Stomach (tissue), 19 donors: ENCODE measurements at places on chromosomes 3 and 15. TPM values are rescaled to one million over a fixed set of nuclear protein-coding genes. Genes with fewer than 3 reads are reported as not detected.
A peak's percentile ranks its signal among the peaks of the same experiment; 100 is the strongest.

DNA sequence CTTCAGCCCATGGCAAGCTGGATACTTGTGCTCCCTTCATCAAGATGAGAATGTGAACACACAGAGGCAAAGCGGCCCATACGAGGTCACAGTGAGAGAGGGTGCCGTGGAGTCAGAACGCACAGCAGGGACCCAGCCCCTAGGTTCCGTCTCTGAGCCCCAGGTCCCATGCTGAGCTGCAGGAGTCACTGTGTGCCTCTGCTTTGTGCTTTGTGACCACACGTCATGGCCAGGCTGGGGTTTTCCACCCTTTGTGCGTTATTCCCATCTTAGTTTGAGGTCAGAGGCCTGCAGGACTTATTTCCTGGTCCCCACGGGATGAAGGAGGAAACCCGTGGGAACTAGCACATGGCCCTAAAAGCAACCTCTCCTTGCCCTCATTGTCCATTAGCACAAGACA, 140.3 kb downstream of the TJP1 start:
- H3K27ac ChIP-seq = no peak overlapping the region
- H3K27me3 ChIP-seq = no peaks in the 10 kb centered on the region
- DNase-seq = no peak

- H3K27me3 ChIP-seq = no peaks in the 10 kb centered on the region
- no peaks in the 10 kb centered on the region for H3K4me1 ChIP-seq
- no peak overlapping the region for H3K4me3 ChIP-seq
- DNase-seq = no peak
- peaks cover 18% of the 10 kb centered on the region for H3K36me3 ChIP-seq
- H3K27ac ChIP-seq = no peak overlapping the region
These were observed 87.4 kb downstream of the RAD18 start for GRCh38 chr3:8875836-8876235.

DNA sequence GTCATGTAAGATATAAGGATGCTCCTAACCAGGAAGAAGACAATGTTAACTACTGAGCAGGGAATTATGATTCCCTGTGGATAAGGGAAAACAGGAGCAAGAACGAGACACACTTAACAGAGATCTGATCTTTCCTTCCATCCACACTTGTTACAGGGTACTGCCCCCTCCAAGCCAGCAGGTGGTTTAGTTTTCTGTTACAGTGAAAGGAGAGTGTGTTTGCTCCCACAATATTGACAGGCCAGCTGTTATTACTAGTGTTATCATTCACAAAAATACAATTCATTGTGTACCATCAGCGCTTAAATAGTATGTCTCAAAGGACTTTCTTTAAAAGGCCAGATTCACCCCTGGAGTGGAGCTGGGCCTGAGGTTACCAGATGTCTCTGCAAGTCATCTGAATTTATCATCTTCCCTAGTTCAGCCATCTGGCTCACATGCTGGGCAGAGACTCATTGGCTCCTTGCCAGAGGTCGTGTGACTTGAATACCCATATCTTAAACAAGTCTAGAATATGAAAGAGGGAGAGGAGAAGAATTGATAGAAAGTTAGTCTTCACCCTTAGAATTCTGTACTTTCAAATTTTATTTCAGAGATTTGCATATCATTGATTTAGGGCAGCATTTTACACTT, 16.8 kb upstream of the FMN1 start:
- H3K27ac ChIP-seq = no peak overlapping the region
- DNase-seq = peak; percentile 40
- no peaks in the 10 kb centered on the region for H3K4me1 ChIP-seq
- no peaks in the 10 kb centered on the region for H3K27me3 ChIP-seq
- no peaks in the 10 kb centered on the region for H3K36me3 ChIP-seq
- no peak overlapping the region for H3K4me3 ChIP-seq

DNA sequence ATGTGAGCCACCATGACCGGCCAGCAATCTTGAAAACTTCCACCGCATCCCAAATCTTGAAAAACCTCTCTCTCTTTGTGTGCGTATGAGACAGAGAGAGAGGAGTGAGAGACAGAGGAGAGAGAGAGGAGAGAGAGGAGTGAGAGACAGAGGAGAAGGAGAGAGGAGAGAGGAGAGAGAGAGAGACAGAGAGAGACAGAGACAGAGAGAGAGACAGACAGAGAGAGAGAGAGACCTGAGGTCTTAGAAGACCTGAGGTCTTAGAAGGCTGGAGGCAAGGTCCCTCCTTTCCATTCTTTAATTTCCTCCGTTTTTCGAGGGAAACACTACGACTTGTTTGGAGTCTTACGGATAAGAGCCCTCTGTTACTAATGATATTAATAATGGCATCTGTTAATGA, 39.5 kb downstream of the TMEM40 start:
- H3K36me3 ChIP-seq = no peaks in the 10 kb centered on the region
- H3K27ac ChIP-seq = no peak overlapping the region
- H3K4me3 ChIP-seq = peak overlapping the region; percentile 32
- H3K4me1 ChIP-seq = peaks cover 12% of the 10 kb centered on the region

GRCh38 chr15:23561914-23562313, 3.6 kb upstream of the MKRN3 start:
- H3K27me3 ChIP-seq = no peaks in the 10 kb centered on the region
- H3K4me3 ChIP-seq = no peak overlapping the region
- DNase-seq = no peak
- no peaks in the 10 kb centered on the region for H3K36me3 ChIP-seq

DNA sequence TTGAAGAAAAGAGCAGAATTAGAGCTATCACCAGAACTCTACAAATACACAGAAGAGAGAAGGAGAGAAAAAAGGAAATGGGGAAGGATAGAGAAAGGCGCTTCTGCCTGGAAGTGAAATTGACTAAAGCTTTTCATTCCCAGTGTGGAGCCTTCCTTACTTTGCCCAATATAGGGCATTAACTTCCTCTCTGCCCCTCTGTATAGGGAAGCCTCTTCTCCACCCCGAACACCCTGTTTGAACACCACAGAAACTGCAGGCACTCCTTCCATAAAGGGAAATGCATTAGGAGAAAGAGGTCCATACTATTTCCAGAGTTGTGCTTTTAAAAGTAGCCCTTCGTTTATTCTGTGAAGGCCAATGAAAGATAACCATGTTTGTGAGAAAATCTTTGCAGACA, 248.5 kb downstream of the RAP2B start:
- H3K4me1 ChIP-seq = no peaks in the 10 kb centered on the region
- no peak overlapping the region for H3K27ac ChIP-seq
- no peaks in the 10 kb centered on the region for H3K36me3 ChIP-seq
- no peak for DNase-seq

DNA sequence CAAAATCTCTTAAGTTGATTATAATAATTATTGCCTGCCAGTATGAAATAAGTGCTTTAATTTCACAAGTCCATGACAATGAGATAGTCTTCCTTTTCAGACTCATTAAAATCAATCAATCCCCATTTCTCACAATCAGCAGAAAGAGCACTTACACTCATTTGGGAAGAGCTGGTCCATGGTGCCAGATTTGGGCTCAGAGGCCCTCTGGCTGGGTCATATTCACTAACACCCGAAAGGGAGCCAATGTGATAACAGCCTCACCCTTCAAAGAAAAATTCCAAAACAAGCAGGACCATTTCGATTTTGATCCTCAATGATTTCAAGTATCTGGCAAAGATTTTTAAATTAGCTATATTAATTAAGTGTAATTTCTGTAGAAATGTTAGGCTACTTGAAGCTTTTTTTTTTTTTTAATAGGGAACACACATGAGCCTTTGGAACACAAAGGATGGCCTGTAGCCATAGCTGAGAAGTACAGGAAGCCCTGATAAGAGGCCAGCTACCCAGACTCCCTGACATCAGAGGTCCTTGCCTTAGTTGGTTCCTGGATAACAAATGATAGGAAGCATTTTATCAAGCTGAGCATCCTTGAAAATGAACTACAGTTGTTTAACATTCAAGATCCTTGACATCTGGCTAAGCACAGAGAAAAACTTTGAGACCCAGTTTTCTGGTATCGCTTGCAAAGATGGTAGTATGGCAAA, 17.1 kb downstream of the MCF2L2 start:
- H3K4me3 ChIP-seq = no peak overlapping the region
- DNase-seq = no peak
- H3K36me3 ChIP-seq = no peaks in the 10 kb centered on the region
- no peaks in the 10 kb centered on the region for H3K4me1 ChIP-seq
- H3K27me3 ChIP-seq = no peaks in the 10 kb centered on the region
- H3K27ac ChIP-seq = no peak overlapping the region

DNA sequence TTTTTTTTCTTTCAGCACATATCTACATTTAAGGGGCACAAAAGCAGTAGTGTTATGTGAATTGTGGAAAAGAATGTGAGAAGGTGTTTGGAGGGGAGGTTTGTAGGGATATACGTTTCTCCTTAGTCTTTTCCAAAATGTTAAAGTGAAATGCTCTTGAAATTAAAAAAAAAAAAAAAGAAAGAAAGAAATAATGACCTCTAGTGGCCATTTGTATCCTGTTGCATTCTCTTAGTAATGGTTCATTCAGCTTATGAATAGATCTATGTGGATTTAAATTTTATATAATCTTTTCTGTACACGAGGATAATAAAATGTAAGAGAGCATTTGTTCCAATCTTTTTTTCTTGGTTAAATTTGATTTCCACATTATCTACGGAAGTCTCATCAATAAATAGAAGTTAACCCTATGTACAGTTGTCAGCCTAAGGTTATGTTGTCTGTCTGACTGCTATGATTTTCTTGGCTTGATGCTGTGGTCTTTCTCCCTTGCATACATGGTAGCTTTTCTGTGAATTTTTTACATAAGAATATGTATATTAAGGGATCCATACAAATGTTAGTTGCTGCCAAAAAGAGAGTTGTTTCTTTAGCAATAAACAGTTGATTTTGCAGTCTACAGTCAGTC, 1.7 kb downstream of the P2RY13 start:
- no peaks in the 10 kb centered on the region for H3K4me1 ChIP-seq
- H3K36me3 ChIP-seq = no peaks in the 10 kb centered on the region
- no peak overlapping the region for H3K4me3 ChIP-seq
- peak; percentile 19 for DNase-seq
- no peak overlapping the region for H3K27ac ChIP-seq

GRCh38 chr3:171769461-171769860, 40.8 kb downstream of the PLD1 start:
- H3K4me1 ChIP-seq = peaks cover 3% of the 10 kb centered on the region
- H3K27me3 ChIP-seq = no peaks in the 10 kb centered on the region
- no peak overlapping the region for H3K27ac ChIP-seq
- H3K36me3 ChIP-seq = no peaks in the 10 kb centered on the region
- H3K4me3 ChIP-seq = no peak overlapping the region

GRCh38 chr15:49707598-49707997, 86.8 kb downstream of the DTWD1 start:
- H3K4me1 ChIP-seq = no peaks in the 10 kb centered on the region
- no peaks in the 10 kb centered on the region for H3K27me3 ChIP-seq
- H3K27ac ChIP-seq = no peak overlapping the region
- no peak overlapping the region for H3K4me3 ChIP-seq

GRCh38 chr3:163717377-163717776, 1360.9 kb downstream of the SI start:
- no peak for DNase-seq
- no peak overlapping the region for H3K4me3 ChIP-seq
- H3K27ac ChIP-seq = no peak overlapping the region
- no peaks in the 10 kb centered on the region for H3K36me3 ChIP-seq
- H3K4me1 ChIP-seq = no peaks in the 10 kb centered on the region

DNA sequence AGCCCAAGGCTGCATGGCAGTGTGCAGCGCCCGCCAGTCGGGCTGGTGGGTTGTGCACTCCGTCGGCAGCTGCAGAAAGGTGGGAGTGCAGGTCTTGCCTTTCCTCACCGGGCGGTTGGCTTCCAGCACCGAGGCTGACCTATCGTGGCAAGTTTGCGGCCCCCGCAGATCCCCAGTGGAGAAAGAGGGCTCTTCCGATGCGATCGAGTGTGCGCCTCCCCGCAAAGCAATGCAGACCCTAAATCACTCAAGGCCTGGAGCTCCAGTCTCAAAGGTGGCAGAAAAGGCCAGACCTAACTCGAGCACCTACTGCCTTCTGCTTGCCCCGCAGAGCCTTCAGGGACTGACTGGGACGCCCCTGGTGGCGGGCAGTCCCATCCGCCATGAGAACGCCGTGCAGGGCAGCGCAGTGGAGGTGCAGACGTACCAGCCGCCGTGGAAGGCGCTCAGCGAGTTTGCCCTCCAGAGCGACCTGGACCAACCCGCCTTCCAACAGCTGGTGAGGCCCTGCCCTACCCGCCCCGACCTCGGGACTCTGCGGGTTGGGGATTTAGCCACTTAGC, 4.3 kb downstream of the ISL2 start:
- peak; percentile 71 for DNase-seq
- H3K36me3 ChIP-seq = no peaks in the 10 kb centered on the region
- peaks cover 94% of the 10 kb centered on the region for H3K27me3 ChIP-seq

DNA sequence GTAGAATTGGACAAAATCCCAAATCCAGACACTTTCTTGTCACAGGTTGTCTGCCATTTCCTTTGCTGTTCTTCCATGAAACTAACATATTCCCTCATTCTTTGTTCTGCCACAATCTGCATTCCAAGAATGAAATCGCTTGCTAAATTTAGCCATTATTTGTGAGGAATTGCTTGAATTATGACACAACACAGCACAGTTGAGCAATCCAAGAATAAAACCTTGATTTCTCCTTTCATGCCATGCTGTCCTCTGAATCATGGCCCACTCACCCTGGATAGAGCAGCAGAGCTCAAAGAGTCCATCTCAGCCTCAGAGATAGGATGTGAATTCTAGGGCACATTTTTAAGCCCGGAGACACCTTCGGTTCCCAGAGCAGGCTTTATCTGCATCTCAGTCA, 35.2 kb upstream of the GREM1 start:
- H3K4me1 ChIP-seq = peaks cover 10% of the 10 kb centered on the region
- H3K4me3 ChIP-seq = no peak overlapping the region
- no peaks in the 10 kb centered on the region for H3K36me3 ChIP-seq
- no peak overlapping the region for H3K27ac ChIP-seq
- no peak for DNase-seq

GRCh38 chr3:158470944-158471638, 99.9 kb upstream of the MLF1 start:
- H3K36me3 ChIP-seq = no peaks in the 10 kb centered on the region
- no peak for DNase-seq
- no peak overlapping the region for H3K4me3 ChIP-seq
- no peaks in the 10 kb centered on the region for H3K4me1 ChIP-seq
- H3K27me3 ChIP-seq = no peaks in the 10 kb centered on the region

GRCh38 chr15:94107652-94108051, 123.7 kb upstream of the MCTP2 start:
- no peak for DNase-seq
- H3K36me3 ChIP-seq = no peaks in the 10 kb centered on the region
- no peak overlapping the region for H3K4me3 ChIP-seq
- H3K27ac ChIP-seq = no peak overlapping the region
- H3K27me3 ChIP-seq = no peaks in the 10 kb centered on the region
- H3K4me1 ChIP-seq = no peaks in the 10 kb centered on the region

- H3K36me3 ChIP-seq = no peaks in the 10 kb centered on the region
- peaks cover 7% of the 10 kb centered on the region for H3K27me3 ChIP-seq
- H3K4me1 ChIP-seq = no peaks in the 10 kb centered on the region
- no peak for DNase-seq
These were observed 63.0 kb upstream of the SIAH2 start for GRCh38 chr3:150825916-150826377.

- no peaks in the 10 kb centered on the region for H3K4me1 ChIP-seq
- H3K27me3 ChIP-seq = no peaks in the 10 kb centered on the region
- H3K4me3 ChIP-seq = peak overlapping the region; percentile 20
These were observed 32.2 kb upstream of the ACP3 start for GRCh38 chr3:132284781-132285619.

Gene IMPG2
- not detected for polyA plus RNA-seq

Gene LMOD3
- 0.18 TPM for polyA plus RNA-seq

Gene IL5RA
- polyA plus RNA-seq = not detected

Gene SLC24A5
- not detected for polyA plus RNA-seq

Gene DOCK3
- 0.06 TPM for polyA plus RNA-seq

Gene TFG
- 52.6 TPM for polyA plus RNA-seq
